ENCODE measurements at places on chromosomes 5 and 9.

- DNase-seq = peak; percentile 54
Measured at GRCh38 chr9:114653556-114654159, 3.9 kb downstream of the TEX53 start.

GRCh38 chr9:27176971-27177370 lies 67.9 kb downstream of the TEK start:
- no peak for DNase-seq

DNA sequence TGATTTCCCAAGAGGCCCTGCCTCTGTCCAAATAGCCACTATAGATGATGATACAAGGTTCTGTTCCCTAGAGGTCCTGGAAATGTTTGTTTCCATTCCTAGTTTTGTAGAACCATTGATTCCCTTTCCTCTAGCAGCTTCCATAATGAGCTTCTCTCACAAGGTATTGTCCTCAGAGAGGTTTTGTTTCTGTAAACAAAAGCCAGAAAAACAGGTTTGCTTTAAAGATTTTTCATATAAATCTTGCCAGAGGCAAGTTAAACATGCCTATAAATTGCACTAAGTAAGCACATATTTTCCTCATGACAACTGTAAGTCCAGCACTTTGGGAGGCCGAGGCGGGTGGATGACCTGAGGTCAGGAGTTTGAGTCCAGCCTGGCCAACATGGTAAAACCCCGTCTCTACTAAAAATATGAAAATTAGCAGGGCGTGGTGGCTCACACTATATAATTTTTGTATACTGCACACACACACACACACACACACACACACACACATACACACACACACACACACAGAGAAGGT lies 1787.7 kb downstream of the EFNA5 start:
- no peak for DNase-seq

DNA sequence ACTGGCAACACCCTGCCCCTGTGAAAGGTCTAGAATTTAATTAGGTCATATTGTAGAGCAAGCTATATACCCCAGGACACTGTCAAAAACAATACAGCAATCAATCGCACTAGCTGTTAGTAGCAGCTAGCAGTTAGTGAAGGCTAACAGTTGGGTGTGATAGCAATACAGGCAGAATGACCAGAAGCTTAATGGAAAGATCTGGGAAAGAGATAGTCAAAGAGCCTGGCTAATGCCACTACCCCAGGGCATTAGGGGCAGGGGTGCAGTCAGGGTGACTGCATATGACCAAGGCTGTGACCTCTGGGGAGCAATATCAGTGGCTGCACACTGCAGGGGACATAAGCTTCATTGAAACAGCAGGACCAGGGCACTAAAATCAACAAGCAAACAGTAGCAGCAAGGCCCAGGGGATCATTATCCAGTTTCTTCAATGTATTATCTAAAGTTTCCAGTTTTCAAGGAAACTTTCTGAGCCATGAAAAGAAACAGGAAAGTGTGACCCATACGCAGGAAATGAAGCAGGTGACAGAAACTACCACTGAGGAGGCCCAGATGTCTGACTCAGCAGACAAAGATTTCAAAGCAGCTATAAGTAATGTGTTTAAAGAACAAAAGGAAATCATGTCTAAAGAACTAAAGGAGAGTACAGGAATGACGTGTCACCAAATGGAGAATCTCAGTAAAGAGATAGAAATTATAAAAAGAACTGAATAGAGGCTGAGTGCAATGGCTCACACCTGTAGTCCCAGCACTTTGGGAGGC lies 82.4 kb downstream of the ZNF354C start:
- no peak for DNase-seq

DNA sequence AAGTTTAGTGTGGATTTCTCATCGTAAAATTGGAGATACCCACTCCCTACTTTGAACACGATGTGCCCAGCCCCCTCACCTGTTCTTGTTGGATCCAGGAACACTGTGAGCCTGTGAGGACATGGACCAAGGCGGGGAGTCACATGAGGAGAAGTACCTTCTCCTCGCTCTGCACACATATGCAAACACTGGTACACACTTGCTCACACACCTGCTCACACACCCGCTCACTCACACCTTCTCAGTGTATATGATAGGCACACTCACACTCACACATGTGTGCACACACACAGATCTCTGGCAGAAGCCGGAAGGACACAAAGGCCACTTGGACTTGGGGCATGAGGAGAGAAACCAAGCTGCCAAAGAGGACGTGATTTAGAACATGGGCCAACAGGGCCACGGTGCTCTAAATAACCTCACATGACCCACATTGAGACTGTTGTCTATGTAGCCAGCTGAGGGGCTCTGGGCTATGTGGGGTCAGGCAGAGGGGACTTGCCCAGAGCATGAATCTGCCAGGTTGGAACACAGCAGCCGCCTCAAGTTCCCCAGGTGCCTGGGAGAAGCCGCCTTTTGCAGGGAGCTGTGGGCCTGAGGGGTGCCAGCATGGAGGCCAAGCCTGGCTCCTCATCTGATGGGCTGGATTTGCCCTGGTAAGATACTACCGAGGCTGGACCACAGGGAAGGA lies 283.0 kb upstream of the IRX4 start:
- no peak for DNase-seq

- no peak for DNase-seq
Measured at GRCh38 chr5:150080696-150081435, 5.5 kb downstream of the CSF1R start.

- no peak for DNase-seq
Measured at GRCh38 chr5:159817262-159818029, 98.8 kb upstream of the ADRA1B start.

GRCh38 chr9:21690561-21690960 lies 111.9 kb upstream of the MTAP start:
- DNase-seq = no peak

DNA sequence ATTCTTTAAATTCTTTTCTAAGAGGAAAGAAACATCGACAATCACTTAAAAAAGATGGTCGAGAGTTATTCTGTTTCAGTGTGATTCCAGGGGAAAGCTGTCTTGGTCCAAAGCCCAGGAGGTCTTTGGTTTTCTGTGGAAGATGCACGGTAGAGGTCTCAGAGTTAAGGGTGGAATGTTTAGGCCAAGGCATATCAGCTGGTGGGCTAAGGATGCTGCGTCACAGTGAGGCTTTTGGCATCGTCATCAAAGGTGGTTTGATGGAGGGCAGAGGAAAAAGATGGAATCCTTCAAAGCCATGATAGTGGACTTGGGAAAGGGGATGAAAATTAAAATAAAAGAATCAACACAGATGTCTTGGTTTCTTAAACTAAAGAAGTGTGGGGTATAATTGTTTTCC lies 137.3 kb upstream of the ANKH start:
- no peak for DNase-seq

- DNase-seq = no peak
Measured at GRCh38 chr5:131466171-131466766, 168.8 kb downstream of the RAPGEF6 start.

DNA sequence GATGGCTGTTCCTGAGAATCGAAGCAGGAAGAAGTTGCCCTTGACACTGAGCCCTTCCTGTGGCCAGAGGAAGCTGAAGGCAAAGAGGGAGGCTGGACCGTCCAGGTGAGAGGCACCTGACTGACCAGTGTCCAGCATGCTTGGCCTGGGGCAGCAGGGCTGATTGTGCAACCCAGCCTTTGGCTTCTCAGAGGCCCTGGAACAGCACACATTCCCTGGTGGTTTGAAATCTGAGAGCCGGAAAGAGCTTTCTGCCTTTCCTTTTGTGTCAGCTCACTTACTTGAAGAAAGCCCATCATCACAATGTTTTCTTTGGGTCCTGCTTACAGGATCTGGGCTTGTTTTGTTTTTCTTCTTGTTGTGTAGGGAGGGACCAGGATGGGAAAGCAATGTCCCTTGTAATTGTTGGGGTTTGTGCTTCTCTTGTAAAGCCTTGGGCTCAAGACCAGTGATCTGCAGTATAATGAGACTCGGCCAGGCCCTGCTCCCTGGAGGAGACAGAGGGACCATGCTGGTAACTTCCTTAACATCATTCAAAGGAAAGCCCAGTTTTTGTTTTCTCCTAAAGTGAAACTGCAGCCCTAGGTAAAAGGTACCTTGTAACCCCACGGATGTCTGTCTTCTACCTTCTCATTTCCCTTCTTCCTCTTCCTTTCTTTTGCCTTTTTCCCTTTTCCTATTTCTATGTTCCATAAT lies 213.7 kb downstream of the NXNL2 start:
- no peak for DNase-seq

DNA sequence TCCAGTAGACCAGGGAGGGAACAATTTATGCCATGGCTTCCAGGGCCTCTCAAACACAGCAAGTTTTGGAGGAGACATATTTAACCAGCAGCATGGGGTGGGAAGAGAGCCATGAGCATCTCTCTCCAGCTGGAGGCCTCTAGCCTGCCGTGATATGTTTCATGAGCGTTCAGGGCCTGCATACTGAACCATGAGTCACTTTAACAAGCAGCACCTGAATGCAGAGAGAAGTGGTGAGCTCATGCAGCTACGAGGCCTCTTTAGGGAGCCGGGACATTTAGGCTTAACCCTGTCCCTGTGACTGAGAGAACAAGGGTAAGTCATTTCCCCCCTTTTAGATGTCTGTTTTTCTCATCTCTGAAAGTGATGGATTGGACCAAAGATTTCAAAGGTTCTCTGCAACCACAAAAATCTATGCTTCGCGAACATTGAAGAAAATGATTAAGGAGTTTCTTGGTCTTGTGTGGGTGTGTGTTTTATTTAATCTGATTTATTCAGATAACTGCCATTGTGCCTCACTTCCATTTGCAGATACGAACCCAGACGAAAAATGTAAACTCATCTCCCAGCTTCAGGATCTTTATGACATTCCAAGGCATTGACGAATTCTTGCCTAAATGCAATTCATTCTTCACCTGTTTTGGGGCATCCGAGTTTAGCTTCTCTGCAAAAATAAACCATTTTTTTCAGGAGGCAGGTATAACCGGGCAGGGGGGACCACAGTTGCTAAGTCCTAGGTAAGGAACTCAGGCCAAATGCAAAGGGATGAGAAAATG lies 157.0 kb downstream of the GABBR2 start:
- DNase-seq = no peak

DNA sequence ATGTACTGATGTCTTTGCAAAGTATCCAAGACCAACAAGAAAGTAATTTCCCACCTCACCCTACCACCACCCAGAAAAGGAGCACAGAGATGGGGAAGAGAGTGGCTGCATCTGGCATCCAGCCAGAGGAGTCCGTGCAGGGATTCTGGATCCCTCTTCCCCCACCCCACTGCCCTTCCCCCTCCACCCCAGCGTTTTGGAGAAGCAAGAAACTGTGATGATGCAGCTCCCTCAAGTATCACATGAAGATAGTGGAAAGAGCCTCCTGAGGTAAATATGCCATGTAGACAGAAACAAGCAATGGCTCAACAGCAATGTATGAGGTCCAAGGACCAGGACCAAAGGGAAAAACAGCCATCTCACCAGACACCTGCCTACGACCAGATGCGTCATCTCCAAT lies 153.8 kb downstream of the DEPDC1B start:
- DNase-seq = no peak

- no peak for DNase-seq
Measured at GRCh38 chr5:148931453-148932057, 105.1 kb downstream of the ADRB2 start.

DNA sequence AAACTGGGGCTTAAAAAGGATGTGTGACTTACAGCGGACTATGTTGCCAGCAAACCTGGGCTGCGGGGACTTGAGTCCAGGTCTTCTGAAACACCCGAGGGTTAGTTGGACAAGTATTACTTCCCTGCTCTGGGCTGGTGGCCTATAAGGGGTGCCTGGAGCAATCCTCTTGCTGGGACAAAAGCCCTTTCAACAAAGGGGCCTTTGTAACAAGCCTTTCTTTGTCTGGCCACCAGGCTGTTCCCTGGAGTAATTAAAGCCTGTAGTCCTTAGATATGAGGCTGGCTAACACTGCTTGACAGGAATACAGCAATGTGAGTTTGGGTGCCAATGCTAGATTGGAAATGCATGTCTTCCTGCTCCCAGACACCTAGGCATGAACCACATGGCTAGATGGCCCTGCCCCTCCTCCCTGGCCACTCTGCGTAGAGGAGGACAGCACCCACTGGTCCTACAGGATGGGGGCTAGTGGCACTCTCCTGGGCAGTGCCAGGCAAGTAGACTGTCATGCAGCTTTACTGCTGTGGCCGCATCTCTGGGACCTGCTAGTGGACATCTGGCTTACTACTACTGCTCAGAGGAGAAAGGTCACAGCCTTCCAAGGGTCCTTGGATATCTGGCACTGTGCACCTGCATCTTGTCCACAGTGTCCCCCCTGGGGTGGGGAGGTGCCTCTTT lies 343.1 kb downstream of the ZSWIM6 start:
- no peak for DNase-seq

DNA sequence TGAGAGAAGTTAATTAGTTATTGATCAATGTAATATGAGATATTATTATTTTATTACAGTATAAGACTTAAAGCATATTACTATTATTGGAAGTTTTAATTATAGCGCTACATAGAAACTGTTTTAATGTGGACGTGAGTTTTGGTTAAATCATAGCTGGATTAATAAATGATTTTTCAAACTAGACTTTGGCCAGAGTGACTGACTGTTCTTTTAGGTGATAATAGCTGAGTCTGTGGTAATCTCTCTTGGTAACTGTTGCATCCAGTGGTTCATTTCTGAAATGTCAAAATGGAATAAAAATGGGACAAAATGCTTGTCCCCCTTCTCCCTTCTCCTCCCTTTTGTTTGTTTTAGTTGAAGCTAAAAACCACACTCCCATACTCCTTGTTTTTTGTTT lies 28.1 kb downstream of the ANKHD1 start:
- DNase-seq = no peak

- DNase-seq = no peak
Measured at GRCh38 chr5:90810211-90810610, 251.6 kb downstream of the ADGRV1 start.

DNA sequence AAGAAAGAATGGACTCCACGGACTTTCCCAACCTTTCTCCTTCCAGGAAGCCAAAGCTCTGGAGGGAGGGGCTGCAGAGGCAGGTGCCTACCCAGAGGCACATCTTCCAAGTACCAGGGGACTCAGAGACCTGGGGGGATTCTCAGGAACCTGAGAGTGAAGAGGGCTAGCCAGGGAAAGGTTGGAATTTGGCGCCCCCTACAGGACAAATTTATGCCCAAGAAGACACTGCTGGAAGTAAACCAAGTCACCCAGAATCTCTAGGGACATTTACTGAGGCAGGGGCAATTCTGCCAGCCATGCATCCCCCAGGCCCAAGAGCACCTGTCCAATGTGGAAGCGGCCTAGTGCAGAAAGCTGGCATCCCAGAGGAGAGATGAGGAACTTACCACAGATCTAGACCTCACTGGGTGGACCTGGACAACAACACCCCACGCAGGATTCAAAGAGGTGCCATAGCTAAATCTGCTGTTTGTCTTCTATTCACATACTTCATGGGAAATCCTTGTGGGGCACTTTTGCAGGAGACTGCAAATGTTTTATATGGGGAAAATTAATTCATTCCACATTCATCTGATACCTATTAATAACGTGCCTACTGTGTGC lies 25.9 kb upstream of the IDNK start:
- no peak for DNase-seq

GRCh38 chr9:127123064-127123890 lies 842 bp upstream of the ANGPTL2 start:
- no peak for DNase-seq

- no peak for DNase-seq
Measured at GRCh38 chr9:76866689-76867088, 39.2 kb downstream of the PRUNE2 start.

- no peak for DNase-seq
Measured at GRCh38 chr9:38233343-38233742, 159.2 kb upstream of the ALDH1B1 start.
